ENCODE measurements at places on chromosomes 6 and 20. TPM values are rescaled to one million over a fixed set of nuclear protein-coding genes. Genes with fewer than 3 reads are reported as not detected.

The SUMO4 gene
- total RNA-seq: 1.0 TPM

The CPXM1 gene
- total RNA-seq: 0.50 TPM

The TSHZ2 gene
- 2.6 TPM for total RNA-seq

The ELOVL2 gene
- 1.0 TPM for total RNA-seq

The TNF gene
- not detected for total RNA-seq

The THBD gene
- 8.4 TPM for total RNA-seq

The TENT5A gene
- 24.9 TPM for total RNA-seq

The LGSN gene
- under 0.01 TPM for total RNA-seq

The CALHM4 gene
- total RNA-seq: not detected

The GSTA3 gene
- total RNA-seq: not detected

The PRL gene
- total RNA-seq: not detected

The HSPA12B gene
- total RNA-seq: 0.17 TPM

The PPP1R14C gene
- 0.17 TPM for total RNA-seq

The OPN5 gene
- total RNA-seq: not detected

The KHDC1 gene
- total RNA-seq: 5.1 TPM

The SNX9 gene
- total RNA-seq: 120 TPM

The SLC12A5 gene
- total RNA-seq: 0.50 TPM

The OXT gene
- not detected for total RNA-seq

The MAP3K7 gene
- 29.8 TPM for total RNA-seq

The TPD52L2 gene
- 123 TPM for total RNA-seq

The NCOA6 gene
- 5.9 TPM for total RNA-seq

The LIN28B gene
- not detected for total RNA-seq

The TPX2 gene
- 21.0 TPM for total RNA-seq

The MAK gene
- total RNA-seq: not detected

The BHLHE23 gene
- total RNA-seq: not detected

The ADISSP gene
- total RNA-seq: 23.5 TPM

The ZNF311 gene
- total RNA-seq: 3.6 TPM

The TGM3 gene
- total RNA-seq: not detected

The AARS2 gene
- total RNA-seq: 24.3 TPM

The PDSS2 gene
- total RNA-seq: 12.1 TPM

The CD93 gene
- total RNA-seq: under 0.01 TPM

The SYCP2L gene
- under 0.01 TPM for total RNA-seq

The UBE2J1 gene
- total RNA-seq: 22.6 TPM

The CST2 gene
- total RNA-seq: not detected

The EEF1A1 gene
- total RNA-seq: 21,405 TPM

The LTV1 gene
- 17.5 TPM for total RNA-seq

The WDR27 gene
- 23.3 TPM for total RNA-seq

The BPIFA1 gene
- total RNA-seq: not detected

The SYCP2 gene
- total RNA-seq: 0.51 TPM

The IMPG1 gene
- total RNA-seq: not detected

The TMEM151B gene
- total RNA-seq: under 0.01 TPM

The SPAG4 gene
- total RNA-seq: 8.5 TPM

The STMND1 gene
- not detected for total RNA-seq

The FYN gene
- 59.3 TPM for total RNA-seq

The CST5 gene
- total RNA-seq: not detected

The ASIP gene
- not detected for total RNA-seq

The PRIM2 gene
- 35.2 TPM for total RNA-seq

The TNFRSF6B gene
- total RNA-seq: 6.7 TPM

The SPATA25 gene
- 3.6 TPM for total RNA-seq

The RHAG gene
- not detected for total RNA-seq

Measured in fibroblast of lung (primary cell).